RKO (cell line): ENCODE measurements at places on chromosomes 3 and 15.

DNA sequence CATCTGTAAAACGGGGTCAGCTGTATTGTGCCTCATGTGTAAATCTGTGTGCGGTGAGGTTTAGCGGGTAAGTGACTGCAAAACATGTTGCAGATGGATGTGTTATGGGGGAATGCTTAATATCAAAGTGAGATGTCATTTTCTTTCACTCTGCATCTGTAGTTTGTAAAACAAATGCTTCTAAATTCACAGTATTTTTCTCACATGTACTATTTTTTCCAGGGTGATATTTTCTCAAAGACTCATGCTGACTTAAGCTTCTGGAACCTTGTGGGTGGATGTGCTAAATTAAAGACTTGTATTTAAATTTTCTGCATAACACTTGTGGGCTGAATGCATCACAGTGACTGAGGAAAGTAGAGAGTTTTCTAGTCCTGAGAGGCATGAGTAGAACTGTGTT is 115.2 kb upstream of the TP63 start:
- no peak for DNase-seq

GRCh38 chr15:41980654-41981323 is 8.4 kb upstream of the EHD4 start:
- no peak for DNase-seq

- peak; percentile 10 for DNase-seq
Measured at GRCh38 chr3:187227658-187228258, 30.5 kb downstream of the RTP1 start.

DNA sequence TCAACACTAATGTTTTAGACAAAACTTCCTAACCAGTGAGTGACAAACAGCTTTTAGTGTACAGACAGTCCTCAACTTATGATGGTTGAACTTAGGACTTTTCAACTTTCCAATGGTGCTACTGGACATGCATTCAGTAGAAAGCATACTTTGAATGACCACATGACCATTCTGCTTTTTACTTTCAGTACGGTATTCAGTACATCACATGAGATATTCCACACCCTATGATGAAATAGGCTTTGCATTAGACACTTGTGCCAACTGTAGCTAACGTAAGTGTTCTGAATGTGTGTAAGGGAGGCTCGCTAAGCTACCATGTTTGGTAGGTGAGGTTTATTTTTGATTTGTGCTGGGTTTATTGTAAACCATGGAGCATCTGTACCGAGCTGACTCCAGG is 113.7 kb downstream of the WNT7A start:
- DNase-seq: no peak

DNA sequence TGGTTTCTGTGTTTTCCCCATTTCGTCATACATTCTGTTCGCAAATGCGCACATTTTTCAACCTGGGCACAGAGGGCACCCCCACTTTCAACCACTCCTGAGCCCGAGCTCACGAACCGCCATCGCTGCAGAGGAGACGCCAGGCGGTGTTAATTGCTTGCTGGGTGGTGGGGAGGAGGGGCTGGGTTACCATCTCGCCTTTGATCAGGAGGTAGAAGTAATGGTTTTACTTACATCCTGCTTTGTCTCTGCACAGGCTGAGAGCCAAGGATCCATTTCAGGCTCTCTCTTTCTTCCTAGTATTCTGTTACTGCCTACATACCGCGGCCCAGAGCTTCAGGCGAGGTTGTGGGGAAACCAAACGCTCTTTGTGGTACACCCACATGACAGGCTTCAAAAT is 177.3 kb upstream of the WNT5A start:
- DNase-seq: no peak

- DNase-seq: peak; percentile 38
Measured at GRCh38 chr15:42059661-42060476, 34.5 kb downstream of the PLA2G4D start.

DNA sequence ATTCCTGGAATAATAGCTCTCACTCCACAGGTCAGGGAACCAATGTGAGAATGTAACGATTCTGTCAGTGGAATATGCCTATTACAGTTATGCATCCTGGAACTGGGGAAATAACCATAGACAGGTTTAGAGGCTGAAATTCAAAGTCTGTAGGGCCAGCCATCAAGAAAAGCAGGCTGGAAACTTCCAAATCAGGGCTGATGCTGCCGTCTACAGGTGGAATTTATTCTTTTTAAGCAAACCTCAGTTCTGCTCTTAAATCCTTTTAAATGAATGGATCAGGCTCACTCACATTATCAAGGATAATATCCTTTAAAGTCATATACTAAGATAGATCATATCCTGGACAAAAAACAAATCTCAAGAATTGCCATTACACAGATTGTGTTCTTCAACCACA is 699.8 kb downstream of the NR2F2 start:
- DNase-seq: peak; percentile 21

DNA sequence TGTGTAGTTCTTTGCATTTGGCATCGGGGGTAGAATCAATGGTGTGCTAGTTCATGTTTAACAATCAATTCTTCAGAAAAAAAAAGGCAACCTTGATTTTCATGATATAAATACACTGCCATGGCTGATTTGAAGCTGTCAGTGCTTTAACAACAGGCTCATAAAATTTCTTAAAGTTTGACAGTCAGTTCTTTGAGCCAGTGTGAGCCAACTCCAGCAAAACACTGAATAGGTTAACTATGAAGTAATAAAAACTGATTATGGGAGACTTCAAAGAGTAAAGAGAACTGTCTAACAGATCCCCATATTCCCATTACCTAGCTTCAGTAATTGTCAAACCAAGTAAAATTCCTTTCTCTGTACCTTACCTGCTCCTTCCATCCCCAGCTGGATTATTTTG is 241.7 kb upstream of the SUCLG2 start:
- DNase-seq: no peak

DNA sequence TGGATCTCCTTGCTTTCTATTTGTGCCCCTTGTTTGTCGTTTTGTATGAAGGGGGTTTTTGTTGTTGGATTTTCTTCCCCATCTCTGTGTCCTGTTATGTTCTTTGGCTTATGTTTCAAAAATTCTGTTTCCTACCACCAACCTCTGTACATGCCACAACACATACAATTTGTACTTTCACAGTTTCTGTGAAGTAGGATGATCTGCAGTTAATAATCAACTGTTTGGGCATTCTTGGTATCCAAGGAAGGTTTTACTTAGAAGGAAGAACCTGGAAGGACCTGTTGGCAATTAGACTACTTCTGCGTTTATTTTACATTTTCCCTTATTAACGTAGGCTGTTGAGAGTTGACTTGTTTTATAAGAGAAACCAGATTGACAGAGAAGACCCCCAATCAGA is 8.3 kb downstream of the SETD5 start:
- DNase-seq: no peak

GRCh38 chr3:159685801-159686200 is 302.8 kb upstream of the IL12A start:
- DNase-seq: no peak

DNA sequence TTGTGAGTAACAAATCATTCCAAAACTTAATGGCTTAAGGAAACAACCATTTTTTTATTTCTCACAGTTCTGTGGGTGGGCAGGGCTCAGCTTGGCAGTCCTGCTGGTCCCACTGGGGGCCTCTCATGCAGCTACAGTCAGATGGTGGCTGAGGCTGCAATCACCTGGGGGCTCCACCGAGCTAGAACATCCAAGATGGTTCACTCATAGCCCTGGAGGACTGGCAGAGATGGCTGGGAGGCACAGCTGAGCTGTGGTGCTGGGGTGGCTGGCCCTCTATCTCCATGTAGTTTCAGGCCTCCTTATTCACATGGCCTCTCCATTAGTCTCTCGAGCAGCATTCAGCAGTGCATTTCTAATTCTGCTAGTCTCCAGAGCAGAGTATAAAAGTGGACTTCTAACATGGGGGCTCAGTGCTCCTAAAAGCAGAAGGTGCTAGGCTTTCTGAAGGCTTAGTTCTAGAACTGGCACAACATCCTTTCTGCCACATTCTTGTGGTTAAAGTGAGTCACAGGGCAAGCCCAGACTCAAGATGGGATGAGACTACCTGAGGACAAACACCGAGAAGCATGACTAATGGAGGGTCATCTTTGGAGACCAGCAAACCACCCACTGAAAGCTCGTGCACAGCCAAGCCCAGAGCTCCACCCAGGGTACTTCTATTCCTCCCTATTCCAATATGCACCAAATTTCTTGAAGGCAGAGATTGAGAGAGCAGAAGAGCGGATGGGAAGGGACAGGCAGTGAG is 6.3 kb downstream of the CAV3 start:
- DNase-seq: peak; percentile 68

- no peak for DNase-seq
Measured at GRCh38 chr15:38860253-38860652, 295.6 kb upstream of the RASGRP1 start.

DNA sequence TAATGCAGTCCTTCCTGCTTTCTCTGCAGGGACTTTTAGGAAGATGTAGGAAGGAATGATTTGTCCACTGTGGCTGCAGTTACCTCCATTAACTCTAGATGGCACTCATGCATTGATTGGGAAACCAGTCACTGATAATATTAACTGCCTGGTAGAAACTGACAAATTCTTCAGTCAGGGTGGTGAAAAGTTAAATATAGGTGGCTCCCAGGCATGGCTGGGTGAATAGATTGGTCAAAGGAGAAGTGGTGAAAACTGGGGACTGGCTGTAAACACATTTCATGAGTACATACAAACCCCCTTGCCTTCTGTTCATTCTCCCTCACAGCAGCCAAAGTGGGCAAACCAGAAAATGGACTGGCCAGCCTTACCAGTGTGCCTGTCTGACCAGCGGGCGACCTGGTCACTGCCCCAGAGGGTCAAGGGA is 333.4 kb downstream of the THSD4 start:
- DNase-seq: peak; percentile 48

GRCh38 chr3:185084901-185085300 is 68.0 kb downstream of the C3orf70 start:
- DNase-seq: peak; percentile 22

DNA sequence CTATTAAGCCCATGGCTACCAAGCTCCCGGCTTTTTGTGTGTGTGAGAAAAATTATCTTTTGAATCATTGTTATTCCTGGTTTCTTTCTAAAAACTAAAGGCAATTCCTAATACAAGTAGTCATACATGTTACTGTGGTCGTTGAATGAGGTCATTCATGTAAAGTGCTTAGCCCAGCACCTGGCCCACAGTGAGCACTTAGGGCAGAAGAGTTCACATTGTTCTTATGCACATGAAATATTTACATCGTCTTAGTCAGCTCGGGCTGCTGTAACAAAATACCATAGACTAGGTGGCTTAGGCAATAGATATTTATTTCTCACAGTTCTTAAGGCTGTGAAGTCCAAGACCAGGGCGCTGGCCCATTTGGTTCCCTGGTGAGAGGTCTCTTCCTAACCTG is 216.1 kb downstream of the SHQ1 start:
- no peak for DNase-seq

DNA sequence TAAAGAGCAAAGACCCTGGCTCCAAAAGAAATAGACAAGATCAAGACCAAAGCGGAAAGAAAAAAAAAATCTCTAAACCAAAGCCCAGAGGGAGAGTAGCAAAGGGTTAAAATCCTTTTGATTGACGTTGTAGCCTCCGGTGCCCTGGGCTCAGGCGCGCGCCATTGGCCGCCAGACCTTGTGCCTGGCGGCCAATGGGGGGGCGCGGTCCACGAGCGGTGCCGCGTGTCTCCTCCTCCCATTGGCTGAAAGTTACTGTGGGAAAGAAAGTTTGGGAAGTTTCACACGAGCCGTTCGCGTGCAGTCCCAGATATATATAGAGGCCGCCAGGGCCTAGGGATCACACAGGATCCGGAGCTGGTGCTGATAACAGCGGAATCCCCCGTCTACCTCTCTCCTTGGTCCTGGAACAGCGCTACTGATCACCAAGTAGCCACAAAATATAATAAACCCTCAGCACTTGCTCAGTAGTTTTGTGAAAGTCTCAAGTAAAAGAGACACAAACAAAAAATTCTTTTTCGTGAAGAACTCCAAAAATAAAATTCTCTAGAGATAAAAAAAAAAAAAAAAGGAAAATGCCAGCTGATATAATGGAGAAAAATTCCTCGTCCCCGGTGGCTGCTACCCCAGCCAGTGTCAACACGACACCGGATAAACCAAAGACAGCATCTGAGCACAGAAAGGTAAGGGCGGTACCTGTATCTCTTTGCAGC is at the start of gene HES1:
HES1 (plus strand) TSS at position 343 of the 713 bp plus-strand sequence; CDS start at position 576, 233 bp downstream.
- DNase-seq: peak; percentile 95

- DNase-seq: no peak
Measured at GRCh38 chr15:72797338-72797689, 13.8 kb upstream of the ADPGK start.

DNA sequence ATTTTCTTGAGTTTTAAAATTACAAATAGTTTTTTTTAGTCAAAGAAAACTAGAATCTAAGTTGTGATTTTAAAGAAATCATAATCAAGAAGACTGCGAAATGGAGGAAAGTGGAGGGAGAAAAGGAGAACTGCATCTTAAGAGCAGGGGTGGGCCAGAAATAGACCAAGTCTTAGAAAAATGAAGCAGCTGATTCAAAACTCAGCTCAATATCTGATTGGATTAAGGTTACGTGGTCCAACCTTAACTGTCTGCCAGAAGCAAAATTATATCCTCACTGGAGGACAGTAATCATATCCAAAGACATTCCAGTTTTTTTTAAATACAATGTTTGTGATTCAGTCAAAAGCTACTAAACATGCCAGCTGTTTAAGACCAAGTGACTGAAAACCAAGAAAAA is 41.4 kb downstream of the CHSY1 start:
- DNase-seq: no peak

GRCh38 chr15:69508659-69509058 is 56.0 kb downstream of the RPLP1 start:
- DNase-seq: no peak

GRCh38 chr3:111577798-111578685 is 17.1 kb downstream of the ZBED2 start:
- DNase-seq: peak; percentile 52

DNA sequence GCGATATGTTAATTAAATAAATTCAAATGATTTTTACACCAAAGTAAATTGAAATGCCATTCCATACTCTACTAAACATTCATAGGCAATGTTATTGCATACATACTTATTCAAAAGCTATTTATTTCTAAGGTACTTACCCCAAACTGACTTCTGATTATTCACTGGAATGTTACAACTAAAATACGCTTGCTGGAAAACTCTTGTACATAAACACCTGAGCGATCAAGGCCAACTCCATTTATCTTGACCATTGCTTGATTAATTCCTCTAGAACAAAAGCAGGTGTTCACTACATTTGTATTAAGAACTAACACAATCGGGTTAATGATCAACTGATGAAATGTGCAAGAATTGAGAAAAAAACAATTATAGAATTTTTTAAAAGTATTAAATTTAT is at the start of gene SERPINI2:
SERPINI2 (minus strand) TSS at position 180 of the 400 bp plus-strand sequence. CDS start 2,208 bp downstream, outside the sequence.
- DNase-seq: no peak

DNA sequence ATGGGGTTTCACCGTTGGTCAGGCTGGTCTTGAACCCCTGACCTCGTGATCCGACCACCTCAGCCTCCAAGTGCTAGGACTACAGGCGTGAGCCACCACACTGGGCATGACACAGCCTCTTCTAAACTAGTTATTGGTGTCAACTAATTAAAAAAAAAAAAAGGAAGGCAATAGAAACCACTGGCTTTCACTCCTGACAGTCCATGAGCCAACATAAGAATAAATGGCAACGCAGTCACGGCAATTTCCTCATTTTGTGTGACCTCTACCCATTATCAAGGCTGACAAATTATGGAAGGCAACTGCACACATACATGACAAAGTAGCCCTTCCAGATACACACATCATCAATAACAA is 5.9 kb downstream of the ARHGEF3 start:
- no peak for DNase-seq

GRCh38 chr3:74041068-74041675 is 416.4 kb upstream of the PDZRN3 start:
- DNase-seq: no peak

GRCh38 chr15:74978077-74978476 is 17.3 kb upstream of the SCAMP5 start:
- no peak for DNase-seq
